ENCODE measurements at places on chromosomes 7 and 10.

GRCh38 chr7:101814991-101815825 is 2.2 kb upstream of the CUX1 start:
- no peak for DNase-seq

- no peak for DNase-seq
These were observed at the start of gene FASTK for GRCh38 chr7:151080522-151081169. FASTK (minus strand) TSS chr7:151080809; CDS start chr7:151080766, 43 bp downstream.

DNA sequence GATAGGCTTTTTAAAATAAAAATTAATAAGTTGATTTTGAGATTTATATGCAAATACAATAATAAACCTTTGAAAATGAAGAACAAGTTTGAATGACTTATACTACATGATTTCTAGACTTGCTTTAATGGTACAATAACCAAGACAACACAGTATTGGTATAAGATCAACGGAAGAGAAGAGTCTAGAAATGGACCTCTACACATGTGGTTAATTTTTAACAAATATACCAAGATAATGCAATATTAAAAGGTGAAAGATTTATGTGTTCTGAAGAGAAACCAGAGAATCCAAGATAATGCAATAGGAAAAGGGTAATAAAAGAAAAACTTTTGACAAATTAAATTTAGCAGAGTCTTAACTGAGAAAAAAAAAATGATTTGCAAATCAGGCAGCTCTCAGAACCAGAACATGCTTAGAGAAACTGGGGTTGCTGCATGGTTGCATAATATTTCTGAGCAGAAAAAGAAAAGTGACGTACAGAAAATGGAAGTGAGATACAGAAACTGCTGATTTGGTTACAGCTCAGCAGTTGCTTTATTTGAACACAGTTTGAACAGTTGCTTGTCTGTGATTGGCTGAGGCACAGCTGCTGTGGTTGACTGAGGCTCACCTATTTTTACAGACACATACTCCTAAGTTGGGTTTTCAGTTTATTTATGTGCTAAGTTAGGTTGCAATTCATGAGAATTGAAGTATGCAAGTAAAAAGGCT is 365.9 kb downstream of the CRPPA start:
- DNase-seq = no peak

DNA sequence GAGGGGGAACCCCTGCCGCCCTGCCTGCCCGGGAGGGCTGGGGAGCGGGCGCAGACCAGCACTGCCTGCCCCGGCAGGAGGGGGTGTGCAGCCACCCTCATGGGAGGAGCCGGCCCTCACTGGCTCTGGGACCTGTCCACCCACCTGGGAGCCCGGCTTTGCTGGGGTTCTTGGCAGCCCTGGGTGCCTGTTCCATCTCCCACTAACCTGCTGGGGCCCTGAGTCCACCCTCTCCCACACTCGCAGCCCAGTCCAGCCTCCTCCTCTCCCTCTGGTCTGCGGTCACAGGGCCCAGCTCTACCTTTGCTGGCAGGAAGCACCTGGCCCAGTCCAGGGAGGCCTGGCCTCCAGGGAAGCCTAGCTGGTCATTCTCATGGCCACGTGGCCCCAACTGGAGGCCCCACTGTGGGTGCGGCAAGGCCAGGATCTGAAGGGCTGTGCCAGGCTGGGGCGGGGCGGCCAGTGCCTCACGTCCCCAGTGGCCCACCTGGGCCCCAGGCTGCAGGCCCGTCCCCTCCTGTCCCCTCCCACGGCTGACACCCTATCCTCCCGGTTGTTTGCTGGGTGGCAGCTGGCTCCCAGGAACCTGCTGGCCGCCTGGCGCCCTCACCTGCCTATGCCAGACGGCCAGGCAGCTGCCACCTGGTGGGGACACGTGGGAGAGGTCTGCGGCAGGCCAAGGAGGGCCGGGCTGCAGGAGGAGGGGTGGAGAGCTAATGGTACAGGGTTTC is at the start of gene TMEM184A:
TSS of gene TMEM184A (minus strand) at position 393 of the 731 bp plus-strand sequence. CDS start 721 bp downstream, outside the sequence.
- DNase-seq = no peak

- DNase-seq = no peak
These were observed 15.6 kb downstream of the NRCAM start for GRCh38 chr7:108440613-108441012.

DNA sequence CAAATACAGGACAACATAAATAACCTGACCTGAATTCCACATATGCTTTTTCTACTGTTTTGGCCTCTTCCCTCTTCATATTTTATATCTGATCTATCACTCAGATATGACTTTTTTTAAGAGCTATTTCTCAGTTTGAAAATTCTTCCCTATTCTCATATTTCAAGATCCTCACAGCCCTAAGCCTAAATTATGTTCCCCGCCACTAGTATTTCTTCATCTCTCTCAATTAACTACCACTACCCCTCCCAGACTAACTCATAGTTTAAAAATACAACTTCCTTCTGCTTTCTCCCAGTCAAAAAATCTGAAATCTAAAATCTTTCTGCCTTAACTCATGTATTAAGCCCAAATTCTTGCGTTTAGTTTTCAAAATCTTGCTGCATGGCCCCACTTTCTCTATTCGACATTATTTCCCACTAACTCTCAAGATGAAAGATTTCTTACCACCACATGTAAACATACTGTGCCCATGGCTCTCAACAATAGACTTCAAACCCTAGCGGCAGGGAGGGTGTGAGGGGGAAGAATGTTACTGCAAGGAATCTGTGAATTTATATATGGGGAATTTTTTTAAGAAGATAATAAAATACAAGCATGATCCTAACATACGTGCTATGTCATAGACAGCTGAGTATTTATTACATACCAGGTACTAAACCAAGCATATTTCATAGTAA is 64.6 kb downstream of the TFEC start:
- no peak for DNase-seq

DNA sequence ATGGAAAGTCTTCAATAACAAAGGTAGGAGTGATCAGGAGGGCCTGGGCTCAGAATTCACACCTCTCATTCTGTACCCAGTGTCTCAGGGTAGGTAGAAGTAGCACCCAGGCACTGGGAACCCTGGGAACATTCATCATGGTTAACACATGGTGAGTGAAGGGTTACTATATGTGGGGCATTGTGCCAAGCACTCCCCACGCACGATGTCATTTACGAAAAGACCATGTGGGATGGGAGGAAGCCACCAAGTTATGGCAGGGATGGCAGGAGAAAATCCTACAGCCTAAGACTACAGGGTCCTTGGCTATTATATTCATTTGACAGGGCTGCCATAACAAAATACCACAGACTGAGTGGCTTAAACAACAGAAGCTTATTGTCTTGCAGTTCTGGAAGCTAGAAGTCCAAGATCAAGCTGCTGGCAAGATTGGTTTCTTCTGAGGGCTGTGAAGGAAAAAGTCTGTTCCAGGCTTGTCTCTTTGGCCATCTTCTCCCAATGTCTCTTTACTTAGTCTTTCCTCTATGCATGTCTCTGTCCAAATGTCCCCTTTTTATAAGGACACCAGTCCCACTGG is 27.7 kb upstream of the DDIT4 start:
- no peak for DNase-seq

GRCh38 chr7:27149842-27150567 is 2.4 kb downstream of the HOXA3 start:
- DNase-seq = no peak

- DNase-seq = no peak
These were observed 17.5 kb downstream of the BMPER start for GRCh38 chr7:33922820-33923219.

- DNase-seq = no peak
These were observed 31.7 kb upstream of the C10orf90 start for GRCh38 chr10:126702181-126702580.

DNA sequence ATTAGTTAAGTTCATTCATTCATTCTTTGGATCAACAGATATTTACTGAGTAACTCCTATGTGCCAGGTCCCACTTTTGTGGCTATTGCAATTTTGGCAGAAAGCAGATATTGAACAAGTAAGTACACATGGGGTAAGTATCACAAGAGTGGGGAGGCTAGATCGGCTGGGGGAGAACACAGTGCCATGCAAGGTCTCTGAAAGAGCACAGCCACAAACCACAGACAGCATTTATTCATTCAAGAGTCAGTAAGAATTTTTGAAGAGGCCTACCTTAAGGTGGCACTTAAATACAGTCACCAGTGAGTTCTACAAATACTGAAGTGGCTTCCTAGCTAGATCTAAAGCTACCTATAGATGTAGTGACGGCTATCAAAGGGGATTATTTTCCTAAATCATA is 304.2 kb downstream of the RNLS start:
- DNase-seq = no peak
